ENCODE measurements at places on chromosomes 12 and 14.

GRCh38 chr12:75705749-75706711 is 194.6 kb upstream of the KRR1 start:
- DNase-seq, result peak; percentile 41

- no peak for DNase-seq
These were observed 87.8 kb downstream of the ZFP36L1 start for GRCh38 chr14:68704736-68705720.

GRCh38 chr12:124169577-124170284 is 125.2 kb upstream of the RFLNA start:
- DNase-seq, result peak; percentile 51

GRCh38 chr14:22084393-22085281 is 411.0 kb upstream of the OR4E1 start:
- DNase-seq, result peak; percentile 33

DNA sequence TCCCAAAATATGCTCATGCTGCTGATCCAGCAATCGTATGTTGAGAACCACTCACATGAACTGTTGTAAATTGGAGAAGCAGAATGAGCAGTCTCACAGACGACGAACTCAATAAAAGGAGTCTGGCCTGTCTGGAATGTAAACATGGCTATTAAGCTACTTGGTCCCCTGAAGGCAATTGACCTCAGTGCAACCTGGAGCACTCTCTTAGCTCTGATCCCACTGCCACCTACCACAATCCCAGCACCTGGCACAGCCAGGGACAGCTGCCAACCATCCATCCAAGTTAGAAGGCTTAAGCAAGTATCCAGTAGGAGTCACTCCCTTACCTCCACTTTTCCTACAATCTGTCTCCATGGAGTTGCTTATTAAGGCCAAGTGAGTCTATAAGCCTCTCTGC is 406.9 kb upstream of the CLEC14A start:
- no peak for DNase-seq

DNA sequence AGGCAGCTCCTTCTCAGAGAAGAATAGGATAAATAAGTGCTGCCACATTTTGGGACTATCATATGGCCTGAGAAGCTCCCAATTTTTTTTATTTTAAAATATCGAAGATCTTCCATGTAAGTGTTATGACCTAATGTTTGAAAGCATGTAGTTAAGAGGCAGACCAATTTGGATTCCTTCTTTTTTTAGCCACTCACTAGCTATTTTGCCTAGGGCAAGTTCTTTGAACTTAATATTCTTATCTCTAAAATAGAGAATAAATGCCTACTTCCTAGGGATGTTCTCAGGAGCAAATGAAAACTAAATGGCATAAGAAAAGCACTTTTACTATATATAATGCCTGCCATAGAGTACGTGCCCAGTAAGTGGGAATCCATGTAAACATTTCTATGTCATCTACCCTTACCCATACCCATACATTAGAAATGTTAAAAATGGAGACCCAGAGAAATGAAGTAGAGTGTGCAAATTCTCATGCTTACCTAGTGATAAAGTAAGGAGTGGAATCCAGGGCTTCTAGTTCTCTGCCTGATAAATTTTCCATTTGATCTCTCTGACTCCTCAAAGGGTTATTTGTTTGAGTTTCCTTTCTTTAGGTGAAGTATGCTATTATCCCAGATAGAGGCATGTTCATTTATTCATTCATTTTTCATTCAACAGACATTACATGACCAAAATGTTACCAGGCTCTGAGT is 148.3 kb downstream of the TGFB3 start:
- DNase-seq, result no peak

- DNase-seq, result no peak
These were observed 834.7 kb downstream of the GALC start for GRCh38 chr14:87158283-87158682.

DNA sequence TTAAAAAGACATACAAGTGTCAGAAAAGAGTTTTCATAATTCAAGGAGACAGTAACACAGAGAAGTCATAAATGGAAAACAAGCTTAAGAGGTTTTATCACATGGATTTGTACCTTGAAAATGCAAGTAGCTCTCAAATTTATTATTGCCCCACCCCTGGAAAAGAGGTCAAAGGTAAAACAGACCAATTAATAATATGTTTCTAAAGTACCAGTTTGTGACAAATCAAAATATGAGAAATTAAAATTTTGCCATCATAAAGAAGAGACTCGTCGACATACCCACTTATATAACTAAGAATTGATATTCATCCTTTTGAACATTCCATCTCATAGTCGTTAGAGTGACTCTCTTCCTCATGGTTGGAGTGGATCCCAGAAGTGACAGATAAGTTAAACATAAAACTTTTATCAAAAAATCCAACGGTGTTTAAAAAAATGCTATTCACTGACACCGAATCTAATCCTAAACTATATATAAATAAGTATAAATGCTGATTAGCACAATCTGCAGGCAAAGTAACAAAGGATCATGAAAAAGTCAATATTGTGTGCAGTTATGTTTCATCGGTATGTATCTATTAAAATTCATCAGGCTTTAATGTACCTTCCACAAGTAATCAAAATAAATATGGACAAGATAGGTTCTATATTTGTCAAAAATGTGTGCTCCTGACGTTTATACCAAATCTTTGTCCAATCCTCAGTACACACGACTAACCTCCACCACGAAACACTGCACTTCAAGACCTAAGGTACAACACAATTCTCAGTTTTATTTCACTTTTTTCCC is 2.3 kb downstream of the CORO1C start:
- no peak for DNase-seq

DNA sequence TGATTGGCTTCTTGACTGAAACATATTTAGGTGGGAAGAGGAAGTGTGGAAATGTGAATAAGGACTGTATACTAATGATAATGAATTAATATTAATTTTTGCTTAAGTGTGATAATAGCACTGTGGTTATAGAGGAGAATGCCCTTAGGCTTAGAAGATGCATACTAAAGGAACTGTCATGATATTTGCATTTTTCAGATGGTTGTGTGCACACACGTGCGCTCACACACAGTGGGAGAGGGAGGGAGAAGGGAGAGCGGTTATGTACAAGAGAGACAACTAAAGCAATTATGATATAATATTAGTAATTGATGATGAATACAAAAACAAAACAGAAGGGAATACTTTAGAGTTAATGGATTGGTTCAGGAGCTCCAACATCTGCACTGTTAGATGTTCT is 54.2 kb downstream of the RCOR1 start:
- no peak for DNase-seq

DNA sequence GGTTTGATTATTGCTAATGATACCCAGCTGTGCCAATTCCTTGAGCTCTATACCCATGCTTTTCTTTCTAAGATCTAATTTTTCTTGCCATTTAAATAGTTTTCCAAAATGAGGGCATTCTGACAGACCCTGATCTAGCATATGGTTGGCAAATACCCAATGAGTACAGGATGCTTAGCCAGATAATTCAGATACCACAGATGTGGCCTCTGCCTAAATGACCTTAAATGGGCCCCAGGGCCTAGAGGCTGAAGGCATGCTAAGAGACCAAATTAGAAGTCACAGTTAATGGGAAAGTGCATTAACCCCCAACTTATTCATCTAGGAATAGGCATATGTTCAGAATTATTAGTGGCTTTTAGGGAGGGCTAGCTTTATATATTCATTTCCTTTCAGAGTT is 122.3 kb upstream of the CNOT2 start:
- DNase-seq, result no peak

DNA sequence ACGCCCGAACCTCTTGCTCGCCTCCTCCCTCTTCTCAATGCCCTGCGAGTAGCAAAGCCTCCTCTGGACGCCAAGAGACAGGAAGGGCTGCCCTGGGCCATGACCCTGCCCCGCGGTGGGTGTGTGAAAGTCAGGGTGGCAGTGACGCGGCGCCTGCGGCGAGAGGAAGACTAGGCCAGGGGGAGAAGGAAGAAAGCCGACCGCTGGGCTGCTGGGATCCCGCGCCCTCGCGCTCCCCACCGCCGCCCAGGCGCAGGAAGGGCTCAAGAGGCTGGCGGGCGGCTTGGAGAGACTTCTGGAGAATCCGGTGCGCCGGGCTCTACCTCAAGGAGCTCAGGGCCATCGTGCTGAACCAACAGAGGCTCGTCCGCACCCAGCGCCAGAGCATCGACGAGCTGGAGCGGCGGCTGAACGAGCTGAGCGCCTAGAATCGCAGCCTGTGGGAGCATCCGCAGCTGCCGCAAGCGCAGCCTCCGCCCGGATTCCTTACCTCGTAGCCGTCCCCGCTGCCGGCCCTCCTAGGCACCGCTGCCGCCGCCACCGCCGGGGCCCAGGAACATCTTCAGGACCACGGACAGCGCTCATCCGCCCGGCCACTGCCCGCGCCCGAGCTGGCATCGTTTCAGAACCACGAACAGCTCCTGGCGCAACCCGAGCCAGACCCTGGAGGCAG is 105.0 kb upstream of the PRB2 start:
- DNase-seq, result peak; percentile 68

DNA sequence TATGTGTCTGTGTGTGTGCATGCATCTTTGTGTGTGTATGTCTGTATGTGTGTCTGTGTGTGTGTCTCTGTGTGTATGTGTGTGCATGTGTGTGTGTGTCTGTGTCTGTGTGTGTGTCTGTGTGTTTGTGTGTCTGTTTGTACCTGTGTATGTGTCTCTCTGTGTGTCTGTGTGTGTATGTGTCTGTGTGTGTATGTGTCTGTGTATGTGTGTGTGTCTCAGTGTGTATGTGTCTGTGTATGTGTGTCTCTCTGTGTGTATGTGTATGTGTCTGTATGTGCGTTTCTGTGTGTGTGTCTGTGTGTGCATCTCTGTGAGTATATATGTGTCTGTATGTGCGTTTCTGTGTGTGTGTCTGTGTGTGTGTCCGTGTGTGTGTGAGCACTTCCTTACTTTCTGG is 39.6 kb upstream of the SMOC1 start:
- no peak for DNase-seq
